ENCODE measurements at places on chromosomes 16 and 17.

DNA sequence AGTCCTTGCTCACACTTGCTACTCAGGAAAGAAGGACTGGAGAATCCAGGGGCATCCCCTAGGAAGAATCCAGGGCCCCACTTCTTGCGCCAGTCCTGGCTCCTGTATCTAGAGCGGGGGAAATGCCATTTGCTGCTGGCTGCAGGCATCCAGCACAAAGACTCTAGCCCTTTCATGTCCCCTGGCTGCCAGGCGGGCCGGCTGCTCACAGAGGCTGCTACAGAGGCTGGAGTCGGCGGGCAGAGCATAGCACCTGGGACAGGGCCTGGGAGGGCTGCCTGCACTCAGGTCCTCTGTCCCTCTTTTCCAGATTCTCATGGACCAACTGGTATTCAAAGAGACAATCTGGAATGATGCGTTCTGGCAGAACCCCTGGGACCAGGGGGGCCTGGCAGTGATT is 13.8 kb downstream of the SMIM5 start:
- DNase-seq = no peak

- DNase-seq = no peak
Observed at GRCh38 chr17:71464241-71464640, 656.6 kb upstream of the SOX9 start.

- peak; percentile 50 for DNase-seq
Observed at GRCh38 chr17:43846221-43846712, 709 bp upstream of the CD300LG start.

- DNase-seq = no peak
Observed at GRCh38 chr16:56997264-56997663, 7.9 kb downstream of the NLRC5 start.

- DNase-seq = peak; percentile 87
Observed at GRCh38 chr17:77319211-77320043, 178.7 kb downstream of the SEC14L1 start.

DNA sequence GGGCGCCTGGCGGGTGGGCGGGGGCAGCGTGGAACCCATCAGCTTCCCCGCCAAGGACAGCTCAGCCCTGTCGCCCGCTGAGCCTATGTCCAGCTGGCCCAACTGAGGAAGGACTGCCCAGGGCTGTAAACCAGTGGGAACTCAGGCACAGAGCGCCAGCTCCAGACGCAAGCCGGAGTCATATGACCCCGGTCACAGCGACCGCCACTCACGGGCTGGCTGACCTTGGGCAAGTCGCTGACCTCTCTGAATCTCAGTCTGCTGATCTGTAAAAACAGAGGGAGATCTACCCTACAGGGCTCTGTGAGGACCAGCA is 170.0 kb downstream of the C16orf78 start:
- DNase-seq = no peak

DNA sequence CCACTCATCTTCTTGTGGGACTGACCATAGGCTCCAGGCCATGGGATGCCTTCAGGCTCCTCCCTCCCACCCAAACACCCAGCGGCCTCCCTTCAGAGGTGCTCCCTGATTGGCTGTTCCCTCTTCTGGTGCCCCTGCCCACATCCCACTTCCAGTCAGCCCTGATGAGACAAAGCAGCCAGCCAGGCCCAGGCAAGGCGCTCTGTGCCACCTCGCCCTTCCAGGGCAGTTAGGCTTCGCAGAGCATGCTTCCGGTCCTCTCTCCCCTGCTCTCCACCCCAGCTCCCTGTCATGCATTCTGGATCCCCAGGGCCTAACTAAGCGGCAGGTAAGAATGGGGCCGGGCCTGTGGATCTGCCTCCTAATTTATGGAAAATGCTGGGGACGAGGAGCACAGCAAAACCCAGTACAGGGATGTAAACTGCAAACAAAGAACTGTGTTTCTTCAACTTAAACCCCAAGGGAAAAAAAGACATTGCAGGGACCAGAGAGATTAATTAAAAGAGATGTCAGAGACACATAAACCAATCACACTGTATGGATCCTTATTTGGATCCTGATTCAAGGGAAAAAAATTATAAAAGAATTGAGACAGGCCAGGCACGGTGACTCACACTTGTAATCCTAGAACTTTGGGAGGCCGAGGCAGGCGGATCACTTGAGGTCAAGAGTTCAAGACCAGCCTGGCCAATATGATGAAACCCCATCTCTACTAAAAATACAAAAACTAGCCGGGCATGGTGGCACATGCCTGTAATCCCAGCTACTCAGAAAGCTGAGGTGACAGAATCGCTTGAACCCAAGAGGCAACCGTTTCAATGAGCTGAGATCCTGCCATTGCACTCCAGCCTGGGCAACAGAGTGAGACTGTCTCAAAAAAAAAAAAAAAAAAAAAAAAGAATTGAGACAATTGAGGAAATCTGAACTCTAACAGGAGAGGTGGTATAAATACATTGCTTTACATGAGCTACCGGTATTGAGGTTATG is 26.0 kb downstream of the ZDHHC7 start:
- peak; percentile 71 for DNase-seq

GRCh38 chr16:85571563-85571812 is 41.6 kb upstream of the GSE1 start:
- DNase-seq = no peak

- DNase-seq = no peak
Observed at GRCh38 chr17:16406742-16407674, 8.4 kb upstream of the TRPV2 start.

GRCh38 chr16:57091200-57091974 is 996 bp upstream of the CPNE2 start:
- DNase-seq = peak; percentile 68

DNA sequence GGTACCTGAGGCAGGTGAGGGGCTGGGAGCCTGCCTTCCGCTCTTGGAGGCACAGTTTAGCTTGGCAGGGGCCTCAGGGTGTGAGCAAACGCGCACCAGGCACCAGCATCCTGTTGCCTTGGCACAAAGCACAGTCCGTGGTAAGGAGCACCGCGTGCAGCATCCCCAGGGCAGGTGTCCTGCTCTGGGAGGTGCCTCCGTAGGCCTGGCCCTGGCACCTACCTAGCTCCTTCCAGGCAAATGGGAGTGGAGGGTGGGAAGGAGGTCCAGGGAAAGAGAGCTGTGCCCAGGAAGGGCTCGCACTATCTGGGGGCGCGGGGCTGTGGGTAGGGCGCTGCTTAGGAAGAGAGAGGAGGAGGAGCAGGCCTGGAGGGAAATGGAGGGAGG is 3.1 kb upstream of the GSE1 start:
- no peak for DNase-seq

- no peak for DNase-seq
Observed at GRCh38 chr16:49528060-49528865, 154.7 kb downstream of the C16orf78 start.

DNA sequence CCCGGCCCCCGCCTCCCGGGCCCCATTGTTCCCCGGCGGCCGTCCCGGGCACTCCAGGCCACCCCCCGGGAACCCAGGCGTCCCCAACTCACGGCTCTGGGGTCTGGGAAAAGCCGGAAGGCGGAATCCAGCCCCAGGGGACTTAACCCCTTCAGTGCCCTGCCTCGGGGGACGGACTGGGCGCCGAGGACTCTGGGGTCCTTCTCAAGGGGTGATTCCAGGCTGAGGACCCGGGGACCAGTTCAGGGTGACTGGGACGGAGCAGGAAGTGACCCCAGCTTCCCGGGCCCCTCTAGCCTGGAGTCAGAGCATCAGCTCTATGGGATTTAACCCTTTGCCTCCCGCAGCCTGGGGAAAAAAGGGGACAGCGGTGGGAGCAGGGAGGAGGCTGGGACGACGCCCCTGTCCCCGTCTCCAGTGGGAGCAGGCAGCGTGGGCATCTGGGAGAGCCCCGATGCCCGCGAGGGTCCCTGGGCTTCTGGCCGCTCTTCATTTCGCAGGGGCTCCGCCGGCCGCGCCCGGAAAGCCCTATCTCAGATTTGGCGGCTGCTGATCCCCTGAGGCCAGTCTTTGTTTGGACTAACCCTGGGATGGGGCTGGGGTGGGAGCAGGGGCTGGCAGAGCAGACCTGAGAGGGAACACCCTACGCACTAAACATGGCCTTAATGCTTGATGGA is at the start of gene ZNF629:
Gene ZNF629 (minus strand): TSS at position 270 of the 677 bp plus-strand sequence. CDS start 2,723 bp downstream, outside the sequence.
- peak; percentile 33 for DNase-seq

DNA sequence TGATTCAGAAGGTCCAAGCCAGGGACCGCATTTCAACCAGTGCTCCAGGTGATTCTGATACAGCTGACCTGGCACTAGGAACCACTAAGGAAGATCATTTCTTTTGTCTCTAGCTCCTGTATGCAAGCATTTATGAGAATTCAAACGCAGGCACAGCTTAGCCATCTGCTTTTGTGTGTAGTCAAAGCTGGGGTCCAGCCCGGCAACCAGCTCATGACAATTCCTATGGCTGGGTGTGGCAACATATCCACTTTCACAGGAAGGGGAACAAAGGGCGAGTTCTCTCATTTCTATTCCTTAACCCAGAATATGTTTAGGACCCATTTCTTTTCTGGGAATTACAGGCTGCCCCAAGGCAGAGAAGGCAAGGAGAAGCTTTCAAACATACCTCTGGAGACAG is 27.3 kb upstream of the COG7 start:
- no peak for DNase-seq

- DNase-seq = no peak
Observed at GRCh38 chr17:43536236-43536992, 9.7 kb downstream of the ETV4 start.

All from RCC 7860 (cell line).